ENCODE measurements at places on chromosomes 13 and 19.

DNA sequence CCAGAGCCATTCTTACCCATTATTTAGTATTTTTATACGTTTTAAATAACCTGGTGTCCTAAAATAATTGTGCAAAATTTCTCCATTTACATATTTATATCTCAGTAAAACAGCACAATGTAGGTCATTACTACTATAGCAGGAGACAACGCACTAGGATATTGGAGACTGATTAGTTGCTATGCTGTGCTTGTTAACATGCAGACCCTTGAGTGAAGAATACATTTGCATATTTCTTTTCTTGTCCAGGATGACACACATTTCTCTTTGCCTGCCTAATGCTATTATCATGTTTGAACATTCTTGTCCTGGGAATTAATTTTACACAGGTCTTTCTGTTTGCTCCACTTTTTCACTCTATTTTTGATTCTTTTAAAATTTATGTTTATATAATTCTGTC, 823.8 kb upstream of the ATXN8OS start:
- H3K36me3 ChIP-seq = peaks cover 2% of the 10 kb centered on the region
- DNase-seq = no peak
- no peak overlapping the region for H3K27ac ChIP-seq
- H3K27me3 ChIP-seq = no peaks in the 10 kb centered on the region
- H3K4me1 ChIP-seq = no peaks in the 10 kb centered on the region
- H3K4me3 ChIP-seq = no peak overlapping the region

- DNase-seq = no peak
- peak overlapping the region; percentile 44 for H3K27ac ChIP-seq
- H3K36me3 ChIP-seq = peaks cover 16% of the 10 kb centered on the region
- no peaks in the 10 kb centered on the region for H3K4me1 ChIP-seq
Observed at GRCh38 chr13:45356966-45357672, 16.1 kb upstream of the TPT1 start.

GRCh38 chr19:55383279-55384130, 587 bp downstream of the TMEM238 start:
- peaks cover 5% of the 10 kb centered on the region for H3K36me3 ChIP-seq
- peak overlapping the region; percentile 74 for H3K4me3 ChIP-seq
- H3K27me3 ChIP-seq = peaks cover 19% of the 10 kb centered on the region
- peak overlapping the region; percentile 87 for H3K27ac ChIP-seq
- H3K4me1 ChIP-seq = peaks cover 36% of the 10 kb centered on the region
- no peak for DNase-seq

DNA sequence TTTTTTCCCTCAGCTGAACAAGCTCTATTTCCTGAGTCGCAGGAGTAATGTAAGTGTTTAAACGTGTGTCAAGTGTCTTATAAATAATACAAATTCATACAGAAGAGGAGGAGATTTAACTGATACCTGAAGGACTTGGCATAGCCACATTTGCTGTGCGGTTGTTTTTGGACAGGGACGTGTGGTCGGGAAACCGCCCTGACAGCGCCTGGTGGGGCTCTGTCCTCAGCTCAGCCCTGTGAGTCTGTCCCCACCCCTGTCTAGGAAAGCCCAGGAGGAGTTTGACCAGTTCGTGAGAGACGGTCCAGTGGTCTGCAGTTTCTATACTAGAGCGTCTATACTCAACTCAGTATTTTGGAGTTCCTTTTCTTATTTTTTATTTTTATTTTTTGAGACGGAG, 16.7 kb downstream of the ZIC2 start:
- no peaks in the 10 kb centered on the region for H3K36me3 ChIP-seq
- peaks cover 84% of the 10 kb centered on the region for H3K27me3 ChIP-seq
- no peak overlapping the region for H3K27ac ChIP-seq
- peaks cover 11% of the 10 kb centered on the region for H3K4me1 ChIP-seq
- no peak overlapping the region for H3K4me3 ChIP-seq
